T-helper 9 cell (primary cell): ENCODE measurements at places on chromosomes 6 and 20.

DNA sequence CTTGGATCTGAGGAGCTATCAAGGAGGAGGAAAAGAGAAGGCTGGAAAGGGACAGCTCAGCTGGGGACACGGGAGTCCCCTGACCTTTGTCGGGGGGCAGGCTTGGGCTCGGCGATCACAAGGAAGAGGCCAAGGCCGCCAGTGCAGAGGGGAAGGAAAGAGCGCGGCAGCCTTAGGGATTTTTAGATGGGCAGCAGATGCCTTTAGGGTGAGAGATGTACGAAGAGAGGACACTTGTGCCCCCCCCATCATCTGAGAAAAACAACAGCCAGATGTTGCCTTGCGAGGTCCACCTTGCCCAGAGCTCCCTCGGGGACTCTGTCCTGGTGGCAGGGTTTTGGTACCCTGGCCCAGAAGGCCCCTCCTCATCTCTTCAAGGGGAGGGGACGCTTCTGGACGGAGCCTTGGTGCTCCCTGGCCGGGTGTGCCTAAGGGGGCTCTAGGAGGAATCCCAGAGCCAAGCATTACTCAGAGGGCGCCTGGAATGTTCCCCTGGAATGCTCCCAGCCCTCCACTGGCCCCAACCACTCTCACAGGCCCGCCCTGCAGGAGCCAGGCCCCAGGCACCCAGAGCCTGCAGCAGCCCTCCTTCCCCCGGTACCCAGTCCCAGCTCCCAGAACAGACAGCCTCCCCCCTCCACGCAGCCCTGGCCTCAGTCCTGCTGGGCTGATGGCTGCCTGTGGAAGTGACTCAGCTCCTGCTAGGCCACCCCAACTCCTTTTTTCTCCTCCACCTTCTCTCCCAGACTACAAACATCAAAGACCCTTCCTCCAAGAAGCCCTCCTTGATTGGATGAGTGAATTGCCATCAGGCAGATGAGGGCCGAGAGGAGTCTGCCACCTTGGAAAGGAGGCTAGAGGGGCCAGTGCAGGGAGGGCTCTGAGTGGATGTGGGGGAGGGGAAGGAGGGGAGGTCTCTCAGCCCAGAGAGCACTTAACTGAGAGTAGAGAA is 1.8 kb downstream of the ADAM33 start:
- DNase-seq, result no peak

DNA sequence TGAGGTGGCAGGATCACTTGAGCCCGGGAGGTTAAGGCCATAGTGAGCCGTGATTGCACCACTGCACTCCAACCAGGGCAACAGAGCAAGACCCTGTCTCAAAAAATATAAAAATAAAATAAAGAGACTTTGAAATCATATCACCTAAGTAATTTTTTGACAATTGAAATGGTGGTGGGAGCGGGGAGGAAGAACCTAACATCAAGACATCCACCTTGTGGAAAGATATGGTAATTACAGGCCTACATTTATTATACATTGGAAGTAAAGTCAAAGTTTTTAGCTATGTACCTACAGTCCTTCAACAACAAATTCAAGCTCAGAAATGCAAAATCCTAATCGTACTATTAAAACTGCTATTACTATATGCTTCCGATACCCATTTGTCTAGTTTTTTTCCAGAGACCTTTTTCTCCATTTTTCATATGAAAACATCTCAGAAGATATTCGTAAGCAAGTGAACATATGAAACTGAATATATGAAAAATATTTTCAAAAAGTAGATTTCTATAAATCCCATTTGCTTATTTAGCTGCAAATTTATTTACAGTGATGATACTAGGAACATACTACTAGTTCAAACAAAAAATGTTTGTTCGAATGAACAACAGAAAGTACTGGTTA is 83.3 kb downstream of the SYCP2 start:
- DNase-seq, result no peak

GRCh38 chr20:53911301-53911700 is 159.1 kb downstream of the BCAS1 start:
- no peak for DNase-seq

DNA sequence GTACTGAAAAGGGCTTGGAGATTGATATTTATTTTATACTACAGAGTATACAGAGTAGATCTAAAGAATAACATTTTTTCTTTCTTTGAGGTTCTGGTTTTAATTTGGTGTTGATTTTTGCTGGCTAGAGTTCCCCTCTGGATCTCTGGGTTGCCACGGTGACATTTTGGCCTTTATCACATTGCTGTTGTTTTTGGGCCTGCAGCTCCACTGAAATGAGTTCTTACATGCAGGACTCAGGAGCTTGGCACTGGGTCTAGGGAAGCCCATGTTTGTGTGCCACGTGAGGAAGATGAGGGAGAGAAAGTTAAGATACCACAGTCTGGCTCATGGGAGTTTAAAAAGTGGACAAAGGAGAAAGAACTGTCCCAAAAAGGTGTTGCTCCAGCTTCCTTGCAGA is 7.4 kb upstream of the TFAP2C start:
- no peak for DNase-seq

GRCh38 chr6:121305957-121306607 is 28.2 kb downstream of the TBC1D32 start:
- no peak for DNase-seq

GRCh38 chr6:124722141-124722878 is 239.9 kb upstream of the RNF217 start:
- DNase-seq, result no peak

DNA sequence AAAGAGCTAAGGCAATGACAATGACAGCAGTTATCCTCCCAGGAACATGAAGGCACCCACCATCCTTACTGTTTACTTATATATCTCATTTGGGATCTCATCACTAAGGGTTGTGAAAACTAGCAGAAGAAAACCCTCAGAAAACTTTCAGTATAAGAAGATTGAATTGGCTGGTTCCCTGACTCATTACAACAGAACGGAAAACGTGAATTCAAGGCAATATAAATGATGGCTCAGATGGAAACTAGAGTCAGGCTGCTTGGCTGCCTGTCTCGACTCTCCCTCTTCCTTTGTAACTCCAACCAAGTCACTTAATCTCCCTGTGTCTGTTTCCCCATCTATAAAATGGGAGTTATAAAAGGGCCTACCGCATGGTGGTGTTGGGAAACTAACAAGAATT is 387.1 kb upstream of the JARID2 start:
- no peak for DNase-seq

DNA sequence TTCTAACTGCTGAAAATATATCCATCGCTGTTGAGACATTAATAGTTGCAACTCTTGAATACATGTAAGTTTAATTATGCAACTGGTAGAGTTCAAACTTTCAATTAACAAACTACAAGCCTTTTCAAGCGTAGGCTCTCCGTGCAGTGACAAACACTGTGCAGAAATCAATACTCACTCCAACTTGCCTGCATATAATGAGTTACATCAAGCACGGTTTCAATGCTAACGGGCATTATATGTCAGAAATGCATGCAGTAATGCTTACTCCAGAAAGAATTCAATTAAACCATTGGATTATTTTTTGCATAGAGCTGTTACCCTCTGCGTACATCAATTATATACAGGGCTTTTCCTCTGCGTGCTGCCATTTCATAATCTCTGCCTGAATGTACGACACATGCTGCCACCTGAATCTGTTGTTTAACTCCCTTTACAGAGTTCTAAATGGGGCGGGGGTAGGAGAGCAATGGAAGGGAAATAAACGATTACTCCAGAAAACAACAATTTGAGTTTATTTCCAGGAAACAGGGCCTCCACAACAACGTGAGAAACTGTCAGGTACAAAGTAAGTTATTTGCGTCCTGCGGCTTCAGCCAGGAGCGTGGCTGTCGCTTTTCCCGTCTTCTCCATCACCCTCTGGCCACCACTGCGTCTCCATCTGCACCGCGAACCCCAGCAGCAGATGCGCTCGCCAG is 1.8 kb downstream of the PTPRK start:
- no peak for DNase-seq

DNA sequence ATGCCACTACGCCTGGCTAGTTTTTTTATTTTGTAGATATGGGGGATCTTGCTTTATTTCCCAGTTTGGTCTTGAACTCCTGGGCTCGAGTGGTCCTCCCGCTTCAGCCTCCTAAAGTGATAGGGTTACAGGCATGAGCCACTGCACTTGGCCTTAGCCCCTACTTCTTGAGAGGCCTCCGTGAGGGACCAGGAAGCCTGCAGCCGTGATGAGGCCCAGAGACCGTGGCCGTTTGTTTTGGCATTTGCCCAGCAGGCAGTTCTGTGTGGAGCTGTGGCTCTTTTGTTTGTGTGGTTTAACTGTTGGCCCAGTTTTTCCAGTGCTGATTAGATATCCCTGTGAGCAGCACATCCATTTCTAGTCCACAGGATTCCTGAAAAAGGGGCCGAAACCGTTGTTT is 39.8 kb downstream of the SRSF3 start:
- DNase-seq, result no peak

DNA sequence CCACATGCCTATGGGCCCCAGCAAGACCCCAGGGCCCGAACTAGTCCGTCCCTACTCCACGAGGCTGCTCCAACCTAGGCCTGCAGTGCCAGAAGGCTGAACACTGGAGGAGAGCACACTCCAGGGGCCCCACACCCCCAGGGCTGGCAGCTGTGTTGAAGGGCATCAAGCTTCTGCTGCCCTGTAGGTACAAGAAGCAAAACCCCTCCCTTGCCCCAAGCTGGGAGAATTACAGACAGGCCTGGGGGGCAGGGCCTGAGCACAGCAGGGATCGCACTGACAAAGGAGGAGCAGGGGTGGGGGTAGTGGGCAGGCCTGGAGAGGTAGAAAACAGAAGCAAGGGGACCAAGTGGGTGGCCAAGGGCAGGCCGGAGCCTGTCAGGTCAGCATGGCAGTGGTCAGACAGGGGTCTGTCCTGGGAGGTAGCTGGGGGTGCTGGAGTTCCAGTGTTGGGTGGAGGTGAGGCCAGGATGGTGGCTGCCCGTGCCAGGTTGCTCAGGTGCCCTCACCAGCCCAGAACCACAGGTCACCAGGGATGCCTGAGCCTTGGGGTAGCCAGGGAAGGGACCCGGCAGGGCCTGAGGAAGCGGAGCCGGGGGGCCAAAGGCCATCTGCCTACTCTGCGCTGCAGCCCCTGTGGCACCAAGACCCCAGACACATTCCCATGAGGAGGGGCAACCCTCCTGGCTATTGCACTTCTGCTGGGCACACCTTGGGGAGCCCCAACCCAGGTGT is 2.9 kb upstream of the UCKL1 start:
- DNase-seq, result no peak

DNA sequence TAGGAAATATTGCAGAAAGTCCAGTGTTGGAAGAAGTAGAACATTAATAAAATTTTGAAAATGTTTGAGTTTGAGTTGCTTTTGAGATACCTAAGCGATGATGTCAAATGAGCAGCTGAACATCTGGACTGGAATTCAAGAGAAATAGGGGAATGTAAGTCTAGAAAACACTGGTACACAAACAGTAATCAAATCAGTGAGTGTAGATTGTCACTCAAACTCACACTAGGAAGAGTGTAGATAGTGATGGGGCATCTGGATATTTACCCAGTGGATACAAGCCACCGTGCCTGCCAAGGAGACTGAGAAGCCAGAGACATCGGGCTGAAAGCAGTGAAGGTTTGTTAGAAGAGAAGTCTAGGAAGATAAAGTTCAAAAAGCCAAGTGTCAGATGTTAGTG is 2.2 kb downstream of the HMGCLL1 start:
- no peak for DNase-seq

DNA sequence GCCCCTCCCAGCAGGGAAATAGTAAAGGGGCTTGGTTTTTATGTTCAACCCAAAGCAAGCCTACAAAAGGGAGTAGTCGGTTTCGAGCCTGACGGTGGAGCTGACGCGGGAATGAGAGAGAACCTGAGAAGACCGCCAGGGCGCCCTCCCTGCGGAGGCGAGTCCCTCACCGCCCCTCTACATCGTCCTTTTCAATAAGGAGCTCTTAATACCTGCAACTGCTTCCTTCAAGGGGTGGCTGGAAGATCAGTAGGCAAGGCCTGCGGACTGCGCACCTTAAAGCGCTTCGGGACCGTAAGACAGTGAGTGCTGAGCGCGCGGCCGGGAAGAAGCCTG is 709 bp upstream of the ZNF76 start:
- DNase-seq, result no peak

- DNase-seq, result no peak
Measured at GRCh38 chr20:53621482-53622246, 28.0 kb upstream of the ZNF217 start.

GRCh38 chr6:143068001-143068400 is 7.3 kb downstream of the AIG1 start:
- no peak for DNase-seq

DNA sequence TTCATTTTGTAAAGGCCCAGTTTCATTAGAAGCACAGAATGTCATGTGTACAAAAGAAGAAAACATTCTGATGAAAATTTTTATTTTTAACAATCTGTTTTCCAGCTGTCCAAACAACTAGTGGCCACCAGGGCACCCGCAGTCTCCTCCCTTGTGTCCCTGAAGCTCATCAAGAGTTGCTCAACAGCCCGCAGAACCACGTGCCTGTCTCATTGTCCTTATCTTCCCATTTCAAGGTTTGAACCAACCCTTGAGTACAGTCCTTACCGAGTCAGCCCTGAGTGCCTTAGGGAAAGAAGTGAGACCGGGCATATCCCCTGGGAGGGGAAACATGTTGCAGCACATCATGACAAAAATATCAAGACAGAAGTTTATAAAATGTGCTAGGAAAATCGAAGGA is 15.9 kb upstream of the ZNF133 start:
- no peak for DNase-seq

DNA sequence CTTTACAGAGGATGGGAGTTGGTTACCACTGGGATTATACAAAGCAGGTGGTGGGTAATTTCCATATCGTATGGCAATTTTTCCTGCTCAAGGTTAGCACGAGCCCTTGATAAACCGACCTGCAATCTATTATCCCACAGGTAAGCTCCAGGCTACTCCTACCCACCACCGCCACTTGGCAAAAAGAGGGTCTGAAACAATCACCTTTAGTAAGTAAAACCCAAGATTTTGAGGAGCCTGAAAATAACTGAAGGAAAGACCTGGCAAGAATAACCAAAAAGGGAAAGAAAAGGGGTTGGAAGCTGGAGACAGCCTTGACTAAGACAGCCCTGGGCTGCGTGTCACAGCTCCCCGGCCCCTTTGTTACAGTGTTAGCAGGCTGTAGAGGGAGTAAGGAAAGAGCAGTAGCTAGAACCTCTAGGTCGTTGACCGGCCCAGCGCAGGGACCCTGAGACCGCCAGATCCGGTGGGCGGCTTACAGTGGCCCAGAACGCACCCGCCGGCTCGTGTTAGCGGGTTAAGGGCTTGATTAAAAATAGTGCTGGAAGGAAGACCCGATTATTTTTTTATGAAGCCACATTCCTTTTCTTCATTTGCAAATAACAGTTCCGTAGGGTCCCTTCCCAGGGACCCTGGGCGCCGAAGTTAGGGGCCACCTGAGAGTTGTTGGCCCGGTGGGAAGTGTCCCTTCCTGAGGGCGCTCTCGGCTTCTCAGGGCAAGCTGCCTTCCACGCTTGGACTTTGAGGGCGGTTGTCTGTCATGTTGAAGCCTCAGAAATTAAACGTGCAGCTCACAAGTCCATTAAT is 30.5 kb downstream of the TFAP2B start:
- no peak for DNase-seq

DNA sequence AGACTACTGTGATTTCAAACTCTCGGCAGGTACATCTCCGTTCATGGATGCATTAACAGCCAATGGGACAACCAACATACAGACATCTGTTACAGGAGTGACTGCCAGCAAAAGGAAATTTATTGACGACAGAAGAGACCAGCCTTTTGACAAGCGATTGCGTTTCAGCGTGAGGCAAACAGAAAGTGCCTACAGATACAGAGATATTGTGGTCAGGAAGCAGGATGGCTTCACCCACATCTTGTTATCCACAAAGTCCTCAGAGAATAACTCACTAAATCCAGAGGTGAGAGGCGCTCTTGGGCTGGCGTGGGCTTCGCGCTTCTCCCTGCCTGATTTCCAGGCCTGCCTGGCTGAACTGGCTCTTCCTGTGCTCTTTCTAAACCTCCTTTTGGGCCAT is 68.4 kb downstream of the RPP40 start:
- DNase-seq, result no peak
